ENCODE measurements at places on chromosomes 7 and 10.

DNA sequence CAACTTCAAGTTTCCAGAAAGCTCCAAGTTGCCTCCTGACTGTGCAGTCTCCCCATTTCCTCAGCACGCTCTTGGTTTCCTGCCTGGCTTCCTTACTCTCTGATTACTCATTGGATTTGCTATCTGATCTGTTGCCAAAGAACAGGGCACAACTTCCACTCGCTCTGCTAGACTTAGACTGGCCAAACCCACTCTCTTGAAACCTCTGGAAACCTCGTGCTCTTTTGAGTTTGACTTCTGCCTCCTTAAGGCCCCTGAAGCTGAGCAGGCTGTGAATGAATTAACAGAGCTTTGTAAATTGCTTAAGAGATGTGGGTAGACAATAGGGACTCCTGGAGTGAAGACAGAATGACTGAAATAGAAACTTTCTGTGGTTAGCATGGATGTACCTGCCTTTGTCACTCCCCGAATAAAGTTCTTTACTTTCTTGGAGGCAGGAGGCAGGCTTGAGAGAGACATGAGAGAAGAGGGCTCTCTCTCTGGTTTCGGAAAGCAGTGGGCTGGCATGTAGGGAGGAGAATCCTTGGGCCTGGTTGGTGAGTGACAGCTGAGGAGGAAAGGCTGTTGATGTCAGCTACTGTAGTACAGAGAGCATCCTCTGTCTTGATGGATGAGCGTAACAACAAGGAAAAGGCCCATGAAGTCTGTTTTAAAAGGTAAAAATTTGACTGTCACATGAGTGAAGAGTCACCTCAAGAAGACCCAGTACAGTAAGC is 70.8 kb downstream of the CHN2 start:
- DNase-seq, result peak; percentile 31

- peak; percentile 60 for DNase-seq
Observed at GRCh38 chr10:69051303-69051702, 36.6 kb upstream of the SRGN start.

DNA sequence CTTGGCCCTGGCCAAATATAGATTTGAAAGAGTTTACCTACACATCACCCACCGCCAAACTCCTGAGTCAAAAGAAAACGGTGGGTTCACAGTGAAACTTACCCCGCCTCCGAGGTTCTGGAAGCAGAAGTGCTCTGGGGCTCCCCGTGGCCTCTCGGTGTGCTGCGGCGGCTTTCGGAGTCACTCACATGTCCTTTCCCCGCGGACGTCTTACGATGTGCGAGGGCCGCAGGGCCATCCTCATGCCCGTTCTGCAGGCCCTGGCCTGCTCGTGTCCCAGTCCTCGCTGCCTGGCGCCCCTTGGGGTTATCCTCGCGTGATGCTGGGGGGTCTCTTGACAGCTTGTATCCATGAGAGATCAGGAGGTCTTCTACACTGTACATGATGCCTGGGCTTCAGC is 12.0 kb downstream of the JCAD start:
- no peak for DNase-seq

DNA sequence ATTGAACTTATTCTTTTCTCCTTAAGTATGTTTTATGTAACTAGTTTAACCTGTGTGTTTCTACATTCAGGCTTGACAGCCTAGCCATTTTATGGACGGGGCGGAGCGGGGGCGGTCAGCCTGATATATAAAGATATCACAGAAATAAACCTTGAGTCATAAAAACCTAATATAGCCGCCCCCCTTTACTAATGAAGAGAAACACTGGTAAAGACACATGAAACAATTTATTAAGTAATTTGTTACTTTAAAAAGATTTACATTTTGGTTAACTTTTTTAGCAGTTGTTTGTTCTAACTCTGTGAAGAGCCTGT is 84.0 kb downstream of the MAPK8 start:
- DNase-seq, result no peak

- DNase-seq, result no peak
Observed at GRCh38 chr7:148515237-148515636, 75.3 kb upstream of the C7orf33 start.

GRCh38 chr7:49295146-49295545 is 370.8 kb downstream of the CDC14C start:
- DNase-seq, result peak; percentile 25
